Jurkat, Clone E6-1 (cell line): ENCODE measurements at places on chromosomes 3 and 15.
A peak's percentile ranks its signal among the peaks of the same experiment; 100 is the strongest.

GRCh38 chr3:10855871-10856662, 40.0 kb downstream of the SLC6A11 start:
- no peak for DNase-seq

DNA sequence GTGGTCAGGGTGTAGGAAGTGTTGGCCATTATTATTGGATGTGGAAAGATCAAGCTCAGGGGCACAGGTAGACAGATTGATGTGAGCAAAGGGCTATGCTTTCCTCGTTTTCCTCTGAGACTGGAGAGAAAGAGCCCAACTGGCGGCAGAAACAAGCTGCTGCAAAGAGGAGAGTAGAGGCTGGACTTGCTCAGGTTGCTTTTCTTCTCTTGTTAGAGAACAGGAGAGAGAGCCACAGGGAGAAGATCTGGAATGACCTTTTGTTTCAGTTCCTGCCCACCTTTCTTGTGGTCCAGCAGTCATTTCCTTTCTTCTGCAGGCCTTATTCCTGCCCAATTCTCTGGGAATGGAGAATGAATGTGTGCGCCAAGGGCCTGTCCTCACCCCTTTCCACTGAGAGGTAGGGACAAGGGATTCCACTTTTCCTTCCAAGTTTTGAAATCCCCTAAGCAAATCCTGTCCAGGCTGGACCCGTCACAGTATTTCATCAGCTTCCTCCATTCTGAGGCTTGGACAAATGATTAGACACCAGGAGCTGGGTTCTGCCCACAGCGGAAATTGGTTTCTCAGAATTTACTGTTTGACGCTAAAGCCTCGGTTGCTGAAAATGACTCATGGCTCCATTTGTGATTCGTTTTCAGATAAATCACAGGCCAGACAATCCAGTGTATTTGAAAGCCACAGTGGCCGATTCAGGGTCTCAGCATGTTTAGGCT, 16.1 kb downstream of the ZNF80 start:
- no peak for DNase-seq

GRCh38 chr15:78208887-78209645, 25.3 kb downstream of the ACSBG1 start:
- no peak for DNase-seq

- DNase-seq: no peak
These were observed 12.5 kb downstream of the MRPS25 start for GRCh38 chr3:15052335-15053242.

GRCh38 chr15:46413799-46414198, 779.0 kb downstream of the SQOR start:
- DNase-seq: no peak

GRCh38 chr3:110677506-110677905, 394.1 kb upstream of the NECTIN3 start:
- DNase-seq: no peak

DNA sequence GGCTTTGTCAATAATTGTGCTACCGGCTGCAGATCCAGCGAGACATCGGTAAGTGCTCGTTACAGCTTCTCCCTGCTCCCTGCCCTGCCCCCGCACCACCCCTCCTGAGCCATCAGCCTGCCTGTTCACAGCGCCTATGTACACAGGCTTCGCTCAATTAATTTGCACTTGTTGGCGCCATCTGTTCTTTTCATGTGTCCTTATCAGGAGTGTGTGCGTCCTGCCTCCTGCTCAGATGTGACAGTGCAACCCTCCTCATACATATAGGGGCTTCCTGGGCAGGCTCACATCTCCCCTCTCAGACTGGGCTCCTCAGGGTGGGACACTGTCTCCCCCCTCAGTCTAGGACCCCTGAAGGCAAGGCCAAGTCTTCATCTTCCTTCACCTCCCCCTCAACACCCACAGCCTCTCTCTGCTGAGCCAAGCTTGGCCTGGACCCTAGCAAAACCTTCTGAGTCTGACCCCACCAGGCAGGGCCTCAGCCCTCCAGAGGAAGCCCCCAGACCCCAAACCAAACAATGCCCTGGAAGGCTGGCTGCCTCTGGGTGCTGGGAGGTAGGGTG, 54.9 kb downstream of the CYP11A1 start:
- peak; percentile 83 for DNase-seq

DNA sequence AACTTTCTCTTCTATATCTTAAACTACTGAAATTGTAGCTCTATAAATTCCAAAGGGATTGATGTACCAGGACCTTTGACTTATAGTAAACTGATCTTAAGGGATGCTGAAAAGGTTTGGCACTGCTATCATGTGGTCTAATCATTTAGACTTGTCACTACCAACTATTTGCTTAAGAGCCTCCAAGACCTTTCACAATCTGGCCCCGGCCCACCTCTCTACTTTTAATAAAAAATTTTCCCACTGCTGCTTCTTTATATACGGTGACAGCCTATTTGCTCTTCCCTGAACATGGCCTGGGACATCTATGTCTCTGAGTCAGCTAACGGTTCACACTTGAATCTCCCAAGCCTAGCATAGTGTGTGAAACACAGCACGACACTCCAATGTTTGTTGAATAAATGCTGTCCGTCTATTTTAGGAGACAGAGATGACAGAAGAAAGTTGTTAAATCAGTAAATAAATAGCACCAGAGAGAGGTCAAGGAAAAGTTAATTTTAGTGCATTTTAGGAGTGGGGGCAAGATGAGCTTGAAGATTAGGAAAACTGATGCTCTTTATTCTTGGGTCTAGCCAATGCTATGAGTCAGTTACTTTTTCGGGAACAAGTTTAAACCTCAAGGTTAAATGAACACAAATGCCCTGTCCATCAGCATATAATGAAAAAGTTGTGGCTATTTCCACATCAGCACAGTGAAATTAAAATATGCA, 212.9 kb downstream of the TIGIT start:
- DNase-seq: no peak

DNA sequence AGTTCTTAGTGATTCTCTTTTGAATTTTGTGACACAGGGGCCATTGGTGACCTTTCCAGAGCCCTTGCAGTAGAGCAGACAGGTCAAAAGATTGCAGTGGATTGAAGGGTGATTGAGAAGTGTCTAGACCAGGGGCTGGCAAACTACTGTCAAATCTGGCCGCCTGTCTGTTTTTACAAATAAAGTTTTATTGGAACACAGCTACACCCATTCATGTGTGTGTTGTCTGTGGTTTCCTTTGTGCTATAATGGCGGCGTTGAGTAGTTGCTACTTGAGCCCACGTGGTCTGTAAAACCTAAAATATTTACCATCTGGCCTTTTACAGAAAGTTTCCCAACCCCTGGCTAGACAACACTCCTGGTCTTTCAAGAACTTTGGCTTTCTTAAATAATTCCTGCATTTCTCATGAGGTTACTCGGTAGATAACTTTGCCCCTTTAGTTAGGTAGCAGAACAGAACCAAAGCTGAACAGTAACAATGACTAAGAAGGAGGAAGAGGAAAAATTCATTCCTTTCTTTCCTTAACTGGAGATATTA, 265.1 kb upstream of the NR2E3 start:
- DNase-seq: no peak

- DNase-seq: no peak
These were observed 76.8 kb downstream of the BDH1 start for GRCh38 chr3:197478746-197479668.

- no peak for DNase-seq
These were observed 181.1 kb downstream of the ITPR1 start for GRCh38 chr3:4674216-4674615.

GRCh38 chr3:178586076-178586475, 49.8 kb downstream of the KCNMB2 start:
- DNase-seq: no peak

GRCh38 chr3:65107174-65107573, 419.4 kb upstream of the ADAMTS9 start:
- DNase-seq: no peak

GRCh38 chr3:192224634-192225155, 502.6 kb downstream of the FGF12 start:
- no peak for DNase-seq

GRCh38 chr15:48500595-48500994, 144.9 kb downstream of the FBN1 start:
- no peak for DNase-seq

- DNase-seq: no peak
These were observed 1.8 kb upstream of the CCR9 start for GRCh38 chr3:45884368-45885201.

DNA sequence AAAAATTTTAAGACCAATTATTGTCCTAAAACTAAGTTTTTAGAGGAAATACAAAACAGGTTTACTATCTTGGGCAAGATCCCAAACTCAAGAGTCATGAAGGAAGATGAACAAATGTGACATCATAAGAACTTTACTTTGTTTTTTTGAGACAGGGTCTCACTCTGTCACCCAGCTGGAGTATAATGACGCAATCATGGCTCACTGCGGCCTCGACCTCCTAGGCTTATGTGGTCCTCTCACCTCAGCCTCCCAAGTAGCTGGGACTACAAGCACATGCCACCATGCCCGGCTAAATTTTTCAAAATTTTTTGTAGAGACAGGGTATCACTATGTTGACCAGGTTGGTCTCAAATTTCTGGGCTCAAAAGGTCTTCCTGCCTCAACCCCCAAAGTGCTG, 69.3 kb downstream of the PCSK6 start:
- no peak for DNase-seq

DNA sequence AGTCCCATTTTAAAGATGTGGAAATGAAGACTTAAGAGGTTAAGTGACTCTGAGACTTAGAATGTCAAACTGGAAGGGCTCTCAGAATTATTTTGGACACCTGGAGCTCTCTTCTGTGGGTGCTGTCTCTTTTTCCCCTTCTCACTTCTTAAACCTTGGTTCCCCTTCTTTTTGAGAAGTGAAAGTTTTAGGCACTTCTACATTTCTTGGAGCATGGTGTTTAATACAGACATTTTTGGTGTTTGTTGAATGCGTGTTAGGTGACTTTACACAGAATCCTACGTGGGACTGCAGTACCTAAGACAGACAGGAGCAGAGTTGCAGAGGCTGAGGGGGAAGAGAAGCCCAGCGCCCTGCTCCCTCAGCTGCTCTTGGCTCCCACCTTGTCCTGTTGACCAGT, 133.3 kb downstream of the MDFIC2 start:
- DNase-seq: no peak

DNA sequence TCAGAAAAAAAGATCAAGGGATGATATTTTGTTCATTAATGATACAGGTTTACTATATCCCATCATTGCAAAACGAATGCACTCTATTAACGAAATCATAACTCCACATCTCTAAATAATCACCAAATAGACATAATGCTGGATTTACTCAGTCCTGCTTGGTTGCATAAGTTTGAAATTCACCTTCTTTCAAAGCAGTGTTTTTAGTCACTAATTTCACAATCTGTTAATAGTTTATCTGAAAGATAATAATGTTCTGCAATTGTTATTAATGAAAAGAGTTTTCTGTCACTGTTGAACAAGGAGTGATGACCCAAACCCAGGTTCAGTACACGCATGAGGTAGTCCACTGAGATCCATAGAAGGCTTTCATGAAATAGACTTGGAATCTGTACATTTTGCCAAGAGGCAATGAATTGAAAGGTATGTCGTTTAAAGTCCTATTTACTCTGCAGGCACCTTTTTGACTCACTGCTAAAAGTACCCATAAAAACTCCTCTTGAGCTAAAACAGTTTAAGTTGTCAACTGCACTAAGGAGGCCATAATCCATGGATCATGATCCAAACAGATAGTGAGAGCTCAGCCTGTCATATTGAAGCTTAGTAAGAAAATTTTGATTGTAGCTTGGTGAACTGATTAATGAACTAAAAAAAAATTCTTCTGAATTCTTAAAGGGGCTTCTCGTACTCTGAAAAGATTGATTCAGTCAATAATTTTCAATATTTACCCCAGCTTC, 75.6 kb upstream of the MBNL1 start:
- DNase-seq: no peak

- DNase-seq: no peak
These were observed 5.3 kb upstream of the RHCG start for GRCh38 chr15:89501646-89502045.

DNA sequence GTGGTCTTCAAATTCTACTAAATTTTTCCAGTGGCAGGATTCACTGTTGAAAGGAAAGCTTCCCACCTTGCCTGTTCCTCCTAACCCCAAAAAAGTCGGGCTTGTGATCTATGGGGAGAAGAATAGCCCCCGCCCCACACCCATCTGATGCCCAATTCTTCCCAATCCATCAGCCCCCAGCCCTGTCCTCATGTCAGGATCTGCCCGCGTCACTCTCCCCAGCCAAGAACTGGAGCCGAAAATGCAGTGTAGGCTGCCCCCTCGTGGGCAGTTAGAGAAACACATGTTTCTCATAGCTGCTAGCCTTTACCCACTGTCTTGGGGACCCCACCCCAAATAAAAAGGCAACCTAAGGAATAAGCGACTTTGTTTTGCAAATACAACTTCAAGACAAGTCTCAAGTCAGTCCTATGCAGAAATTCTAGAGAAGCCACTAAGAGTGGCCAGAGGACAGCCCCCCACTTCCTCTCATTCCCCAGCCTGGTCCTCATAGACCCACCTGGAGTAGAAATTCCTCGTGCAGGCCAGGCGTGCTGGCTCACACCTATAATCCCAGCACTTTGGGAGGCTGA, 13.0 kb upstream of the CSK start:
- DNase-seq: no peak

- DNase-seq: no peak
These were observed 235.6 kb upstream of the TGFBR2 start for GRCh38 chr3:30370681-30371271.

GRCh38 chr15:53882311-53882710, 95.9 kb upstream of the UNC13C start:
- no peak for DNase-seq

DNA sequence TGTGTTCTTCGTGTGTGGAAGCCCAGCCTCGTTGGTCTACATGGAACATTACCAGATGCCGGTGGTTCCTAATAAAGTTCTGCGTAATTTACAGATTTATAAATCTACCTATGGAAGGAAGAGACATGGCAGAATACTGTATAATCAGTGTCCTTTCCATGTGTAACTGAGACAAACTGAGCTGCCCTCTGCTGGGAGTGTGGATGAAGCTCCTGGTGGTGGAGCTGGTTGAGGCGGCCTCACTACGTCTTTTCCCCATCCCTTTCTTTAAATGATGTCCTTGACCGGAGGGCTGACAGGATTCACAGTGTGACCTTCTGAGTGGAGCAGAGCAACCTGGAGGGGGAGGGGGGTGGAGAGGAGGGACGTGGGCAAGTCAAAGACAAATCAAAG, 267.0 kb upstream of the CHRM5 start:
- no peak for DNase-seq

DNA sequence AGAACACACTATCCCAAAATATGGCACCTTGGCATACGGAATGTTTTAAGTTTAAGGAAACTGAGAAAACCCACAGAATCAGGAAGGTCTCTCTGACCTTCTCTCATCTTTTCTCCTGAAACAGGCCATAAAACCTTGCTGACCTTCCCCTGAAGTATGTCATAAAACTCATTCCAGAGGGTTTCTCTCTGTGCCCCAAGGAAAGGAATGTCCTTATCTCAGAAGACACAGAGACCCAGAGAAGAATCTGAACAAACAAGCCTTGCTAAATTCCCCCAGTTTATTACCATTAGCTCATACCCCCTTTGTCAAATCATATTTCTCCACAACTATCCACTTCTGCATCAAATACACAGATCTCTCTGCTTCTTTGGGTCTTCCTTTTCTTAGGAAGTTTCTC, 603.1 kb downstream of the MCTP2 start:
- DNase-seq: no peak

DNA sequence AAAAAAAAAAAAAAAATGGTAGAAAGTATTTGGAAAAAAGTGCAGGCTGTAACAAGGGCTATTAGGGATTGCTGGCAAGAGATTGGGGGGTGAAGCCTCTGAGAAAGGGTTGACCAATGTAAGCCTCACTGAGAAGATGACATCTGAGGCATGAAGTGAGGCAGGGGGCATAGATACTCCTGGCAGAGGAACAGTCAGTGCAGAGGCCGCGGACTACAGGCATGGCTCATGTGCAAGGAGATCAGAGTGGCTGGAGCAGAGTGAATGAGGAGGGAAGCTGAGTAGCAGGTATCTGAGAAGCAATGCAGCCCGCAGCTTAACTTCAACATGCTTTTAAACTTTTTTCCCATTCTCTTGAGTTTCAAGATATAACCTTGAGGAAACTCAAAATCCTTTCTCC, 5.4 kb downstream of the FBXL22 start:
- DNase-seq: no peak
